Esophagus muscularis mucosa (tissue), 4 donors: ENCODE measurements at places on chromosomes 5 and 9. TPM values are rescaled to one million over a fixed set of nuclear protein-coding genes. Genes with fewer than 3 reads are reported as not detected.

SPINK7 gene
- total RNA-seq: not detected

IFNA2 gene
- total RNA-seq: not detected

GPX8 gene
- 8.4 TPM for total RNA-seq

CDC20B gene
- total RNA-seq: not detected

TNFSF8 gene
- 1.9 TPM for total RNA-seq

CEL gene
- total RNA-seq: 0.23 TPM

STPG3 gene
- not detected for total RNA-seq

DIRAS2 gene
- 0.17 TPM for total RNA-seq

DNA sequence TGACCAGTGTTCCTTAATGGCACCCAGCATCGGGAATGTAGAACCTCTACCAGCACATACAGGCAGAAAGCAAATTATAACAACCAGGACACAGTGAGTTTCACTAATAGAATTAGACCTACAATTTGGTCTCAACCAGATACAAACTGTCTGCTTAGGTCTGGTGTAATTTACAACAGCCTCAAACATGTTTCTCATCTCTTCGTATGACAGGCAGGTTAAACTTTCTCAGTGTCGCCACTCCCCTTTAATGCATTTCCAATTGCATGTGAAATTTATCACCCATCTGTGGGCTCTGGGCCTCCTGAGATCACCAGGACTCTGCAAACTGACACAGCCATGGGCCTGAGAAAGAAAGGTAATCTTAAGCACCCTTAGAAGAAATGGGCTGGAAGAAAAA, 218.7 kb downstream of the DCP2 start:
- no peak for DNase-seq

- no peak for DNase-seq
Measured at GRCh38 chr5:27402828-27403227, 364.4 kb upstream of the CDH9 start.

GRCh38 chr5:88503041-88503345, 234.3 kb upstream of the TMEM161B start:
- no peak for DNase-seq

GRCh38 chr5:157486221-157486681, 26.2 kb downstream of the NIPAL4 start:
- no peak for DNase-seq

DNA sequence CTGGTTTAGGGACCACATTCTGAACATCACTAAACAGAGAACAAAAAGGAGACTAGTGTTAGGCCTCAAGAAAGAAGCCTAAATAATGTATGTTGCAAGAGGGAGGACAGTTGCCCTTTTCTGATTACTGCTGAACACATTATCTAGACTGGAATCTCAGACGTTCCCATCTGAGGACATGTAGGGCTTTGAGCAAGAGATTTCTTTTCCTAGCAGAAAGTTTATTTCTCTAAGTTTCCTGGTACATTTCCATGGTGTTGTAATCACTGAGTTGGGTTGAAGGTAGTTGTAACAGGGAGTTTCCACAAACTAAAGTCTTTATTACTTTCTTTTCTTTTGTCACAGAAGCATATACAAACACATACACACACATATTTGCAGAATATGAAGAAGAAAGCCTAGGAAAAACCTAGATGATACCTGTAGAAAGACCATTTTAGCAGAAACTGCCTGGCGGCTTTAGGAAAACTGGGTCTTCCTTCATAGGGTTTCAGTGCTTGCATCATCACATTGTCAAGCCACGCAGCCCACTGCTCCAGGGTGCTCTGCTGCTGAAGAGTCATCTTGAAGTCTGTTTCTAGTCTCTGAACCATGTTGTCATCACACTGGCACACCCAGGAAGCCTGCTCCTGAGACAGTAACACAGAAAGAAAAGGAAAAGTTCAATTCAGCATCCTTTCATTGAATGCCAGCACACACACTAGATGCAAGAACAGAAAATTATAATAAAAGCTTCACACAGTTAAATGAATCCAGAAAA, 269.1 kb downstream of the RFX3 start:
- no peak for DNase-seq

GRCh38 chr9:114483499-114483898, 21.8 kb downstream of the WHRN start:
- no peak for DNase-seq

- DNase-seq: no peak
Measured at GRCh38 chr9:117545846-117546245, 131.0 kb upstream of the ASTN2 start.

GRCh38 chr9:114676901-114677300, 5.1 kb downstream of the TEX48 start:
- no peak for DNase-seq

DNA sequence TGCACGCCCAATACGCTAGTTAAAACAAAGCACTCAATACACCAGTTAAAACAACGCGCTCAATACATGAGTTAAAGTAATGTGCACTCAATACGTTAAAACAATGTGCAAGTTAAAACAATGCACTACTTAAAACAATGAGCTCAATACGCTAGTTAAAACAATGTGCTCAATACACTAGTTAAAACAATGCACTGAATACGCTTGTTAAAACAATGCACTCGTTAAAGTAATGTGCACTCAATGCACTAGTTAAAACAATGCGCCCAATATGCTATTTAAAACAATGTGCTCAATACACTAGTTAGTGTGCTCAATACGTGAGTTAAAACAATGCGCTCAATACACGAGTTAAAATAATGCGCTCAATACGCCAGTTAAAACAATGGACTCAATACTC, 185.0 kb downstream of the TRIO start:
- DNase-seq: no peak

- DNase-seq: no peak
Measured at GRCh38 chr5:108884736-108885135, 137.0 kb downstream of the FER start.

- no peak for DNase-seq
Measured at GRCh38 chr5:135010502-135011354, 23.3 kb downstream of the PITX1 start.

DNA sequence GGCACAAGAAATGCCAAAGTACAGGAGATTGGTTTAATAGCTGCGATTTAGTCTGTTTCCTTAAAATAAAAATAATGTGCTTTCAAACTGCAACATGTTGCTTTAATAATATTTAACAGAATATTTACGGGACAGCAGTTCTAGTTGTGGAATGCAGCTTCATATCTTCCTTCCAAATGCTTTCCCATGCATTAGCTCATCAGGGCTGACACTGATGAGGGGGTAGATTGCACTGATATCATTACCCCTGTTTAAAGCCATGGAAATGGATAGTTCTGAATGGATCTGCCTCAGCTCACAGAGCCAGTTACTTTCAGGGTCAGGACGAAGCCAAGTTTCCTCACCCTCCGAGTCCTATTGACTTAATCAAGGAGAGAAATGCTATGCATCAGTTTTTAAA, 93.2 kb upstream of the OSMR start:
- DNase-seq: peak; percentile 50

DNA sequence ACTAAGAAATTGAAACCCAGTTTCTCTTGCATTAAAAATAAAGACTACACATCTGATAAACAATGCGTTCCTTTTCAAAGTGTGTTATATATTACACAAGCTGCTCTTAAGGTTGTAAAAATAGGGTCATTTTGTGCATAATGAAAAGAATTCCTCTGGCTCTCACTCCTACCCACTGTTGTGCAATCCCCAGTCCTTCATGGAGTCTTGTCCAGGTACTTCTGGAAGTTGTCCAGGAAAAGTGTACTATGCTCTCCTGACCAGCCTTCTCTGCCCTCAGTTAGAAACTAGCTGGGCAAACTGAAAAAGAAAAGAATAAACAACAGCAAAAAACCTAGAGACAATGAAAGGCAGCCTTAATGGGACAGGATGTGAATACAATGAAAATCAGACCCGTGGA, 345.5 kb upstream of the PAPPA start:
- no peak for DNase-seq
